ENCODE measurements at places on chromosomes 1 and 21.

DNA sequence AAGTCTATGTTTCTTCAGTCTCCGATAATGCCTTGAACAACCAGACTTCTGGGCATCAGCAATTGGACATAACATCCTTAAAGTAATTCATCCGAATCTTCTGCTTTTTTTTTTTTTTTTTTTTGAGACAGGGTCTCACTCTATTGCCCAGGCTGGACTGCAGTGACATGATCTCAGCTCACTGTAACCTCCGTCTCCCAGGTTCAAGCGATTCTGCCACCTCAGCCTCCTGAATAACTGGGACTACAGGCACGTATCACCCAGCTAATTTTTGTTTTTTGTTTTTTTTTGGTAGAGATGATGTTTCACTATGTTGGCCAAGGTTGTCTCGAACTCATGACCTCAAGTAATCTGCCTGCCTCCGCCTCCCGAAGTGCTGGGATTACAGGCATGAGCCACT, 23.9 kb upstream of the CFAP126 start:
- no peak for DNase-seq

DNA sequence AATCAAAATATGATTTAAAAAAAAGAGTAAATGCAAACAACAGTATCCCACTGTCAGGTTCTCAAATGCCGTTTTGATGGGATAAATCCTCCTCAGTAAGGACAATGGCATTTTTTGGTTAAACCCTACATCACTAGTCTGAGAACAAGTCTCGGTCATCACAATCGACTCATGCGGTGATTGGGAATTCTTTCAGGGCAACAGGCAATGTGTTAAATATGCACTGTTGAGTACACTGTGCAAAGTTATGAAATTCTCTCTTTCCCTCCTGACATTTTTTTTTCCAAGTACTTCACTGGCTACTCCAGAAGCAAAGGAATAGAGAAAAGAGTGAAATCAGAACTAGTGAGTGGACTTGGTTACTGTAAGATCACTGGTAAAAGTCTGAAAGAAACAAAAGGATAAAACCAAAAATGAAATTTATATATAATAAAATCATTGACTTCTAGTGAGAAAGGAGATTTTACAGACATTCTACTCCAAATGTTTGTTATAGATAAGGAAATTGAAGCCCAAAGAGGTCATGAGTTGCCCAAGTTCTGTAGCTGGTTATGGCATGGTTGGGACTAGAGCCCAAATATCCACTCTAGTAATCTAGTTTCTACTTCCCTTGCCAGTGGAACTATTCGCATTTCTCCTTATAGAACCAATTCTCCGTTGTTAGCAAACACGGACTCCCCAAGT, 111.3 kb downstream of the TGFBR3 start:
- no peak for DNase-seq

GRCh38 chr1:64093941-64094340, 109.5 kb upstream of the UBE2U start:
- DNase-seq, result no peak

DNA sequence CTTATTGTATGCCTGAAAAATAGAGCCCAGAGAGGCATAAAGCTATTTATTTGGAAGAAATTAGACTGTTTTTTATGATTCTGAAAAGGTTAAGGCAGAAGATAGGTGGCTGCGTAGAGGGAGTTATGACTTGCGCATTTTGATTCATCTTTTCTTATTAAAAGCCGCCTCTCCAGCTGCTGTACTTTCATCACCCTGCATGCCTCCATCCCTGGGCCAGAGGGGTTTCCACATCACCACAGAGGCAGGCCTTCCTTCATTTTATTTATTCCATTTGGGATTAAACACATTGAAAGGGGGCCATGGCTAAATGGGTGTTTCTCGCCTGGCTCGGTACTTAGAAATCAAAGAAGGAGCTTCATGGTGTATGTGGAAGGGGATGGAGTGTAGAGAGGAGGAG, 14.6 kb upstream of the RGS8 start:
- DNase-seq, result no peak

DNA sequence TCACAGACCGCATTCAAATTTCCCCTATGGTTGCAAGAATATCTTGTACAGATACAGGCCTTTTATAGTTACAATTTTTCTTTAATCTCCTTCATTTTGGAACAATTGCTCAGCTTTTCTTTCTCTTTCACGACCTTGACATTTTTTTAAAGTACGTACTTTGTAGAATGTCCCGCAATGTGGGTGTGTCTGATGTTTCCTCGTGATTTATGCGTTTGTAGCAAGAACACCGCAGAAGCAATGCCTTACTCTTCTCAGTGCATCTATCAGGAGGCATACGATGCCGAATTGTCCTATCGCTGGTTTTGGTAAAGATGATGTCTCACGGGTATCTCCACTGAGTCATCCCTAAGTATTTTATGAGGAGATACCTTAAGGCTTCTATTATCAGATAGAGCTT, 76.9 kb upstream of the RALGPS2 start:
- no peak for DNase-seq

DNA sequence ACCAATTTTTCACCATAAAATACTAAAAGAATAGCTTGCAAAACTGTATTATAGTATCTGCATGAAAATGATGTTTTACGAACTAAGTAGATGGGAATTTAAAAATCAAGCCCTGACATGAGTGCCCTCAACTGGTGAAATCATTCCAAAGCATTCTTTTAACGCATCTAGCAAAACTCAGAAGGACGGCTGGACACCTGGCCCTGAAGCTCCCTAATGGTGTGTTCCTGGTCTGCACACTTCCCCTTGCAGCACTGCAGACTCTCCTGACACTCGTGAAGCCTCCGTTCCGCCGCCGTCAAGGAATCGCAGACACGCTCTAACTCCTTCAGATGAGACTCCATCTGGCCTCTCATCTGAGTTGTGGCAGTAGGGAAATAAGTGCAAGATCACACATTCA, 39.9 kb downstream of the ODF2L start:
- no peak for DNase-seq

GRCh38 chr1:107264007-107264406, 123.2 kb downstream of the NTNG1 start:
- DNase-seq, result no peak

- DNase-seq, result peak; percentile 81
Measured at GRCh38 chr1:156095906-156096508, 13.7 kb upstream of the MEX3A start.

DNA sequence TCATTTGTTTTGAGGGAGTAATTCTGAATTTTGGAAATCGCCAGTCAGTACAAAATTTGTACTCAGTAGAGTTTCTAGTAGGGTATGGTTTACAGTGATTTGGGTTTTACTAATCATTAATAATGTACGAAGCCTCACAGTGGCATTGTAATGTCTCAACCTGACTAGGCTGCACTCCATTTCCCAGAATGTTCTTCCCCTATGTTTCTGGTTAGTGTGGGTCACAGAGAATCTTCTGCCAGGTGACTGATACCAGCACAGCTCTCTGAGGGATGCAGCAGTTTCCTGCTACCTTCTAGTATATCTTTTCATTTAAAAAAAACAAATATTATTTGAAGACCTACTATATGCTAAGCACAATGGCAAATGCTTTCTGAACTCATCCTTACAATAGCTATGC, 112.9 kb downstream of the PTPN14 start:
- DNase-seq, result peak; percentile 43

- no peak for DNase-seq
Measured at GRCh38 chr1:162390396-162391185, 9.1 kb downstream of the C1orf226 start.

- no peak for DNase-seq
Measured at GRCh38 chr1:175768610-175769009, 25.2 kb upstream of the TNR start.

- peak; percentile 13 for DNase-seq
Measured at GRCh38 chr1:213014642-213015041, 1.0 kb downstream of the ANGEL2 start.

DNA sequence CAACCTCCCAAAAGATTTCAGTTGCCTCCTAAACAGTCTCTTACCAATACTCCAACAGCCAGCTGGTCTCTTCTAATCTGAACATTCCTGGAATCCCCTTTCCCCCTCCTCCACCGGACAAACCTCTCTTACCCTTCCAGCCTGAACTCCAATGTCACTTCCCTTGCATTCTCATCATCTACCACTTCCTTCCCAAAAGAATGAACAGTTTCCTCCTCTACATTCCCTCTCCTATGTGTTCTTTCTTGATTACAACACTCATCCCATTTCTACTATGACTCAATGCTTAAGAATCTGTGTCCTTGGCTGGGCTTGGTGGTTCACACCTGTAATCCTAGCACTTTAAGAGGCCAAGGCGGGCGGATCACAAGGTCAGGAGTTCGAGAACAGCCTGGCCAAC, 417.1 kb downstream of the SETD4 start:
- no peak for DNase-seq

DNA sequence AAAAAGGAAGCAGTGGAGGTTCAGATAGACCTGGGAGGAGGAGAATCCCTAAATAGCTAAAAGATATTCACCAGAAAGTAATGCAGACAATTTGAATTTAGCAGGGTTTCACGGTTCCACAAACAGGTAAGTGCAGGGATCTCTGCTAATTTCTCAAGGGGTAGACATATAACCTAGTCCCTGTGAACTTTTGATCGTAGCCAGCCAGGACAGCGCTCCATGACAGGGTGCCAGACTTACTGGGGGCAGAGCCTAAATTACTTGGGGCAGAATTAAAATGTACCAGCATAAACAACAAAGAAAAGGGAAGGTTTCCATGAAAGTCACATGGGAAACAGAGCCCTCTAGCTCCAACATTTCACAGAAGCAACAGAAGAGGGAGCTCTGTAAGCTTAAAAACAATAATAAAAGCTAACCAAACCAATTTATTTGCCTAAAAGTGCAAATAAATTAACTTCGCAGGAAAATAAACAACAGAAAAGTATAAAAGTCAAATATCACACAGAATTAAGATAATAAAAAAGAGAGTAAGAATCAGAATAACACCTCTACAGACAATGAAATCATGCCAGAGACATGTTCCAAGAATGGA, 198.3 kb downstream of the DUSP10 start:
- no peak for DNase-seq

DNA sequence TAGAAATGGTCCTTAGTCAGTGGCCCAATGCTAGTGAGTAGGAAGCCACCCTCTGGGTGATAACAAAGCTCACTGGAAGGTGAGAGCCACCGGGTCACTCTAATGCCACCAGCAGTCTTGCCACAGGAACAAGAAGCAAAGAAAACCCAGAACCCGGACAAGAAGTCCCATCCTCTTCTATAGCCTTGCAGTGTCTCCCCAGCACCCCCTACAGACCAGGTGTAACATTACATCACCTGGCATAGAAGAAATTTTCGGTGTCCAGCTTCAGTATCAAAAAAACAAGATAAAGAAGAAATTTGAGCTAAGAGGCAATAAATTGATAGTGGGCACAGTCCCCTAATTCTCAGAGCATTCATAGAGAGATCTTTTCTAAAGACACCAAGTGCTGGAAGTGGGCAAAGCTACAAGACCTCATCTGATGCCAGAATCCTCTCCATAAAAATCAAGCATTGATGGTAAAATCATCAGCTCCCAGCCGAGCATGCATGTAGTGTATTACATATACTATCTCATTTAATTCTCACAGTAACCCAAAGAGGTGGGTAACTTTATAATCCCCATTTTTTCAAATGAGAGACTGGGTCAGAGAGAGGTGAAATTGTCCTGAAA, 491.0 kb downstream of the MATN1 start:
- peak; percentile 33 for DNase-seq

- no peak for DNase-seq
Measured at GRCh38 chr1:234395297-234395696, 22.0 kb downstream of the COA6 start.
